Astrocyte of the spinal cord (primary cell): ENCODE measurements at places on chromosomes 6 and 20.
A peak's percentile ranks its signal among the peaks of the same experiment; 100 is the strongest.

GRCh38 chr20:48784273-48784641, 43.5 kb downstream of the PREX1 start:
- peak; percentile 40 for DNase-seq

GRCh38 chr6:109170333-109170732, 75.0 kb downstream of the CEP57L1 start:
- no peak for DNase-seq

DNA sequence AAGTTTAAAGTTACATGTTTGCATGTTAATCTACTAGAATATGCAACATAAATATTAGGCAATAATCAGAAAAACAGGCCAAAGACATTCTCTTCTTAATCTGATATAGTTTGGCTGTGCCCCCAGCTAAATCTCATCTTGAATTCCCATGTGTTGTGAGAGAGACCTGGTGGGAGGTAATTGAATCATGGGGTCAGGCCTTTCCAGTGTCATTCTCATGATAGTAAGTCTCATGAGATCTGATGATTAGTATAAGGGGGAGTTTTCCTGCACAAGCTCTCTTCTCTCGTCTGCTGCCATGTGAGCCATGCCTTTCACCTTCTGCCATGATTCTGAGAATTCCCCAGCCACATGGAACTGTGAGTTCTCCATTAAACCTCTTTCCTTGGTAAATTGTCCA, 1241.7 kb upstream of the ADGRB3 start:
- DNase-seq, result no peak

- DNase-seq, result no peak
Observed at GRCh38 chr6:170205126-170205525, 85.8 kb downstream of the DLL1 start.

GRCh38 chr20:20261159-20261558, 106.7 kb upstream of the INSM1 start:
- DNase-seq, result no peak

DNA sequence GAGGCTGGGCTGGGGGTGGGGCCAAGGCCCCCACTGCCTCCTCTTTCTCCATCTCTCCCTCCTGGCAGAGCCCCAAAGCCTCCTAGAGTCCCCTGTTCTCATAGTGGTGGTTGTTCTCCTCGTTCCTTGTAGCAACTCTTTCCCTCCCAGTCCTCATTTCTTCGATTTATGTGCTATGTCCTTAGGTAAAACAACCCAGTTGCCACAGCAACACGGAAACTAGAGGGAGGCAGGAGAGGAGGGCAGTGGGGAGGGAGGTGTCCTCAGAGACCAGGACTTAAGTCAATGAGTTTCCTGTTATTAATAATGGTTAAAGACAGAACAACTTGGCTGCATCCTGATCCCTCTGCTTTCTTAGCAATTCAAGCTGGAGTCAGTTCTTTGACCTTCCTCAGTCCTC, 161.0 kb downstream of the INSM1 start:
- no peak for DNase-seq

DNA sequence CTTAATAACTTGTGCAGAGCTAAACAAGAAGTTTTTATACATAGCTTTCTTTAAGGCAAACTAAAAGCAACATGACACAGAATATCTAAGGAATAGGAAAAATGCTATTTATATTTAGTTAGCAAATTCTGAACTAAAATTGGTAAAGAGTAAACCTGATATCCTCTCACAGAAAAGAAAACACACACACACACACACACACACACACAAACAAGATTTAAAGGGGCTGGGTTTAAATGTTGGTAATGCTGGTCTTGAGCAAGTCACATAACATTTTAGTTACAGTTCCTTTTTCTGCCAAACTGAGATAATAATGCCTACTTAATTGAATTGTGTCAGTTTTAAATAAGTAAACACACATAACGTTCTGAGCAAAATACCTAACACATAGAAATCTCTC, 1.6 kb downstream of the TRDN start:
- no peak for DNase-seq

DNA sequence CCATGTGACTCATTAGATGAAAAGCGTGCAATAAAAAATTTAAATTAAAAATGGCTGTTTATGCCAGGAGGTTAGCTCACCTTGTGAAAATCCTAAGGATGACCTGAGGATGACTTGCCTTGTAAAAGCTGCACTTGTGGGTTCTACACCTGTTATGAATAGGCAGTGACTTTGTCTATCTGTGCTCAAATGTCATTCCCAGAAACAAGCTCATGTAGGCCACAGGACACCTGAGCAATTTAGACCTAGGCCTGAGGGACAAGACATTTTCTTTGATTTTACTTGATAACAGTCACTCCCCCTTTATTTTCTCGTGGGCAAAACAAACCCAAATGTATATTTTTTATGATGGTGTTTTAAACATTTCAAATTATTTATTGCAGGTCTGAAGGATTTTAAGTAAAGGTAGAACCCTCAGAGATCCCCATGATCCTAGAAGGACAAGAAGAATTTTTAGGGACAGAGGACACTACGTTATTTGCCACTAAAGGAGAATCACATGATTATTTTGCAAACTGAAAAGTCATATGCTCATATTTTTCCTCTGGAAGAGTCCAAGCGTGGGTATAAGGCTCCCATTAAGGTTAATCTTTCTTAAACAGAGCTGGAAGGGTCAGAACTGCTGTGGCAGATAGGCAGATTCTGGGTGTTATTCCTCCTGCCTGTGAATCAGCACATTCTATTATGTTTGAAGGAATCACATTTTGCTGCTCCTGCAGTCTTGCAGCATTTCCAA, 277.5 kb upstream of the MAN1A1 start:
- no peak for DNase-seq

- peak; percentile 66 for DNase-seq
Observed at GRCh38 chr6:84774157-84774984, 10.0 kb upstream of the TBX18 start.

GRCh38 chr20:56285496-56285895, 37.0 kb downstream of the MC3R start:
- DNase-seq, result no peak

- peak; percentile 15 for DNase-seq
Observed at GRCh38 chr6:152054441-152054840, 247.0 kb downstream of the ESR1 start.

DNA sequence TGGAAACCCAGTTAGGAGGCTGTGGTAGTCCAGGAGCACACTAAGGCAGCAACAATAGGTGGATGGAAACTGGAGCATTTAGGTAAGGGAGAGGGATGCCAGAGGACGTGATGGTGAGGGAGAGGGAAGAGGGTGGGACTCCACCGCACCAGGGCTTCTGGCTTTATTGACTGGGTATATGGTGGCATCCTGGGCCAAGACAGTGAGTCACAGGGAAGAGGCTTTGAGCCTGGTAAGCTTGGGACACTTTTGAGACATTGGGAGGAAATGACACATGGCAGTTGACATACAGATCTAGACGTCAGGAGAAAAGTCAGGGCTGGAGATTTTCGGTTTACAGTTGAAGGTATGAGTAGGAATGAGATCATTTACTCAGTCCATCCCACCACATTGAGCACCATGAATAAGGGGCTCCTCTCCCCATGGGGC, 14.9 kb downstream of the NT5E start:
- DNase-seq, result peak; percentile 92

- DNase-seq, result peak; percentile 22
Observed at GRCh38 chr20:32945710-32946221, 58.5 kb downstream of the SUN5 start.

GRCh38 chr20:36744764-36745191, 1.1 kb downstream of the NDRG3 start:
- DNase-seq, result peak; percentile 22

DNA sequence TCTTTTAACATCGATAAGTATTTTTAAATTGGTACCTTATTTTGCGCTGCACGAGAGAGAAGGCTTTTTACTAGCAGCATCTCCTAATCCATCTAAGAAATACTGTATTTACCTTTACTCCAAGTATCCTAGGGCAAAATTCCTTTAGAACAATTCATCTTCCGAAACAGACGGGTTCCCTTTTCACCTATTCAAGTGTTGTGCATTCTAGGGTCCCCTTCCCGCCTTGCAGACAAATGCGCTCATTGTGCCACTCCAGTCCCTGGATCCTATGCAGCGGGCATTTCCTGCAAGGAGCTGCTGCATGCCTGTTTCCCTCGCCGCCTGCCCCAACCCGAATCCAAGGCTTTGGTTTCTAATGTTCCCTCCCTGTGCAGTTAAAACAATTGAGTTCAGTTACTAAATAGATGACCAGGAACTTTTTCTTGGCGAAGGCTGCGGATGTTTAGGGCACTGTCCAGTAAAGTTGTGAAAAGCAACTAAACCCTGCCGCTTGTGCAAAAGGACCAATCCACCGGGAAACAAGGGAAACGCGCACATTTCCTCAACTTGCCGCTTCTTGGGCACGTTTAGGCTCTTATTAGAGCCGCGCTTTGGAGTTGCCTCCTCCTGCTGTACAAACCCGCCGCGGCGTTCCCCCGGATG, 556 bp upstream of the SCAF8 start:
- peak; percentile 75 for DNase-seq

DNA sequence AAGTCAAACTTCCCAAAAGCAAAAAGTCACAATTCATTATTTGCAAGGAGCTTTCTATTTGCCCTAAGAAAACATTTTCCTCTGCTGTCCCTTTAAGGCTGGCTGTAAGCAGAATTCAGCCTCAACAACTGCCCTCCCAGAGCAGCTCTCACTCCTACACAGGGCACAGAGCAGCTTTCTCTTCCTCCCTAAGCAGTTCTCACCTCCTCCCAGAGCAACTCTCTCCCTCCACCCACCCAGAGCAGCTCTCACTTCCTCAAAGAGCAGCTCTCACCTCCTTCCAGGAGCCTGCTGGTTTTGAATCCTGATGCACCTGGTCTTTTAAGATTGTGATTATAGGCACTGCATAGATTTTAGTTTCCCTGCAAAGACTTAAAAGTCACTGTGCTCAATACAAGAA, 120.6 kb upstream of the TMEM181 start:
- no peak for DNase-seq

GRCh38 chr6:134467620-134468019, 149.7 kb upstream of the SGK1 start:
- DNase-seq, result no peak

DNA sequence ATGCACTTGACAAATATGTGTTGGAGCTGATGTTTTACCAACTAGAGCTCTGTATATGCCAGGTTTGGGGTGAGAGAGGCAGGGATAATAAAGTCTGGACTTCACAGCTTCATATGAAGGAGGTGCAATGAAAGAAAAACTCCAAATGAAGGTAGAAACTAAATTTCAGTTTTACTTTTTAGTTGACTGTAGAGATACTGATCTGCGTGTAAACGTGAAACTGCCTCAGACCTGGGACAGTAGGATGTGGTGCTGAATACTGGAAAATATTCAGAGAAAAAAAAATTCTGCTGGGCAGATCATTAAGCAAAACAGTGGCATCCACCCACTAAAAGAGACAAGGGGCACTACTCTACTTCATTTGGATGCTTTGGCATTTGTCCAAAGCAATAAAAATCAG, 94.5 kb downstream of the BACH2 start:
- no peak for DNase-seq

- DNase-seq, result peak; percentile 24
Observed at GRCh38 chr6:41546866-41547798, 951 bp downstream of the FOXP4 start.

- DNase-seq, result no peak
Observed at GRCh38 chr6:18161431-18161830, 6.2 kb downstream of the KDM1B start.

GRCh38 chr6:82958551-82958950, 107.1 kb downstream of the UBE3D start:
- DNase-seq, result no peak

GRCh38 chr6:84569882-84570281, 194.5 kb downstream of the TBX18 start:
- no peak for DNase-seq

- DNase-seq, result no peak
Observed at GRCh38 chr6:7960141-7960540, 49.6 kb upstream of the TXNDC5 start.

GRCh38 chr20:1341561-1342265, 12.8 kb upstream of the SDCBP2 start:
- DNase-seq, result peak; percentile 31

- DNase-seq, result no peak
Observed at GRCh38 chr20:47534405-47534804, 32.7 kb downstream of the NCOA3 start.

DNA sequence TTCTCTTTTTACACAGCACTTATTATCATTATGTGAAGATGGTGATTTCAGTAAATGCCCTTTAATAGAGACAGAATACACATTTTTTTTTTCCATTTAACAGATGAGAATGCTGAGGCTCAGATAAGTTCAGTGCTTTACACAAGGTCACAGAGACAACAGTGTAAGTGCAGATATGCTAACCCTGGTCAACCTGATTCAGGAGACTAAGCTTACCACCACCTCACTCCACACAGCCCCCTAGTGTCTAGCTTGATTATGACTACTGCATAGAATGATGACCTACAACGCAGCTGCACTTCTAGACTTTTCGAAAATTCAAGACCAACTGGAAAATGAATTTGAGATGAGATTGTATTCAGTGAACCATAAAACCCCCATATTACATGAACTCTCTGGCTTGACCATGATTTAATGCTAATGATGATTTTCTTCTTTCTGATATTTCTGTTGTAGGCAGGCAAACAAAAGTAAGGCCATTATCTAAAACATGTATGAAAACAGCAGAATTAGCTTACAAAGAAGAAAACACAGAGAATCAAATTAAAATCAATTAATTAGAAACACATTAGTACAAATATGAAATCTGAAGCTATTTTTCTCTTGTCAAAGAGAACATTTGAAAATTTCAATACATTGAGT, 212.1 kb upstream of the PHACTR1 start:
- DNase-seq, result no peak

DNA sequence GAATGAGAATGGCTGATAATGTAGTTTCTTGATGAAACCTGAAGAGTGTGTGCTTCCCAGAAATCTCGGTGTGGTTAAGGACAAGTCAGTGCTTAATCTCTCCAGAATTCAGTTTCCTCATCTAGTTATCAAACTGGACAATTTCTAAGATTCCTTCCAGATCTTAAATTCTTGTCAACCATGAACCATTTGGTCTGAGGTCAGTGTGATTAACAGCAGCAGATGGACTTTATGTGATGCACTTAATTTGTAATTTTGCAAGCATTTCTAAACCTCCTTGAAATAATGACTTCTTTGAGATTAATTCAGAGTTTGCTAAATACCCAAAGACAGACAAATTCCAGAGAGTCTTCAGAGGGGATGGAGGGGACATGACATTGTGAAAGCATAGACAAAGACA, 160.3 kb downstream of the KIF16B start:
- no peak for DNase-seq

DNA sequence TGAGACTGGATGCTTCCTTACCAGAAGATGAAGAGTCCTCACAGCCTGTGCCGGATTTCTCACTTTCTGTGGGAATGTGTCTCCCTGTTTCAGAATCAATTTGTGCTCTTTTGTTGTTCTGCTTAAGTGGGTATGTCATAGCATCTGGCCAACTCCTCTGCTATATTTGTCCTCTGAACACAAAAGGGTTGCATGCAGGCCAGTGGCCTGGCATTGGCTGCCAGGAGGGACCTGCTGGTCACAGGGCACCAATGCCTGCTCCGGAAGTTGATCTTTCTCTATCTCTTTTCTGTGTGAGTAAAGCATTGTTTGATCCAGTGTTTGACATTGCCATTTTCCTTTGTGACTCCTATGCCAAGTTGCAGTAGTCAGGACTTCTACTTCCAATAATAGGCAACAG, 47.8 kb downstream of the JARID2 start:
- DNase-seq, result no peak

- DNase-seq, result no peak
Observed at GRCh38 chr6:12149944-12150510, 137.9 kb downstream of the HIVEP1 start.

- no peak for DNase-seq
Observed at GRCh38 chr20:48139262-48140041, 354.2 kb upstream of the SULF2 start.

GRCh38 chr6:30752157-30752927, 8.0 kb upstream of the IER3 start:
- DNase-seq, result peak; percentile 100
